ENCODE measurements at places on chromosomes 6 and 20.

- DNase-seq, result no peak
These were observed 214.4 kb downstream of the TMEM242 start for GRCh38 chr6:157108923-157109322.

- DNase-seq, result no peak
These were observed 15.6 kb downstream of the TGM6 start for GRCh38 chr20:2396241-2396814.

GRCh38 chr6:131931063-131931750, 20.0 kb downstream of the CCN2 start:
- DNase-seq, result no peak

- DNase-seq, result no peak
These were observed 25.2 kb downstream of the GPX6 start for GRCh38 chr6:28490205-28490890.

DNA sequence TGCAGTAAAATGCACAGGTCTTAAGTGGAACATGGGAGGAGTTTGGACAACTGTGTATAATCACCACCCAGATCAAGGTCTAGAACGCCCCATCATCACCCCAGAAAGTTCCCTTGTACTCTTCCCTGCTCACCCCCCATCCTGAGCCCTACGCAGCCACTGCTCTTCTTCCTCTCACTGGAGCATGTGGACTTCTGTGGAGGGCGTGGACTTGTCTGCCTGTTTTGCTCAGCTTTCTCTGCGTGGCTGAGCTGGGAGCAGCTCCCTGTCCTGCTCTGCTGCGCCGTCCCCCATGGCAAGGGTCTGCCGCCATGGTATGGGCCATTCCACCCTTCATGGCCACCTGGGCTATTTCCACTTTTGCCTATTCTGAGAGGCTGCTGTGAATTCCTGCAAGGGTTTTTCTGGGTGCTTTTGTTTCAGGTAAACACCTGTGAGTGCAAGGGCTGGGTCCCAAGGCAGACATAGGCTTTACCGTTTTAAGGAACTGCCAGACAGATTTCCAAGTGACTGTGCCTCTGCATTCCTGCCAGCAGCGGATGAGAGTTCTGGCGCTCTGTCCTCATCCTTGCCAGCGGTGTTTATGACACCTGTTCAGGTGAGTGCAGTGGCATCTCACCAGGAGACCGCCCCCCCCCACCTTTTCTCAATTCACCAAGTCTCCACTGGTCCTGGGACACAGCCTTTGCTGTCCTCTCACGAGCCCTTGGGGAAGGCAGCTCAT, 19.7 kb downstream of the PCK1 start:
- DNase-seq, result no peak

DNA sequence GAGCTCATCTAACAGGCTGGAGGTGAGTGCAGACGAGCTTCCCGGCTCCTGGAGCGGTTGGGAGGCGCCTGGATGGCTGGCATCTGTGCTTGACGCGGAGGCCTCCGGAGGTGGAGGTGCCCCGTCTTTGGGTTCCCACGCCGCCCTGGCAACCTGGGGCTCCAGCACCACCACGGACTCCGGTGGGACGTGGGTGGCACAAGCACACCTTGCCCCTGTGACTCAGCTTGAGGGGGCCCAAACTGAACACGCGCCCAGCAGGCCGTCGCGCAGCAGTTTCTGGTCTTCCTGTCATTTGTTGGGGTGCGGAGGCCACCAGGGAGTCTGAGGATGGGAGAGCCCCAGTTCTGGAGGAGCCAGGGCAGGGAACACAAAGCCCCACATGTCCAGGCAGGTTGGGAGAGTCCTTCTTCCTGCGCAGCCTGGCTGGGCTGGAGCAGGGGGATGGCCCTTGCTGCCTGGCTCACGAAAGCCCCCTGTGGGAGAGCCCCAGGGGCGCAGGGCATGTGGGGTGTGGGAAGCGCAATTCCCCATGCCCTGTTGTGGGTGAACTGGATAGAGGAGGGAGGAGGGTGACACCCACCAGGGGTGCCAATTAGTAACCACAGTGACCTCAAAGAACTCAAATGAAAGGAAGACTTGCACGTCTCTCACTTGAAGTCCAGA, 1378.6 kb upstream of the DEFB115 start:
- DNase-seq, result no peak

DNA sequence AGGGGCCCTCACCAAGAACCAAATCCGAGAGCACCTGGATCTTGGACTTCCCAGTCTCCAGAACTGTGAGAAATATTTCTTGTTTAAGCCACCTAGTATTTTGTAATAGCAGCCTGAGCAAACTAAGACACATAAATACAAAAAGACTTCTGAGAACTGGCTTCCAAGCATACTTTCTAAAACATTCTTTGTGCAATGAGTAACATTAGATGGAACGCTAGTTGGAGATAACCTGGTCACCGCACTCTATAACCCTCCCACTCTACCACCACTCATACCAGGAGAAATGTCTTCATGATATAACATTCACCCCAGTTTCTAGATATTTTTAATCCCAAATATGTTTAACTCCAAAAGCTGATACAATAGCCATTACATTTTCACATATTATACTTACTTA, 169.5 kb upstream of the THEMIS start:
- DNase-seq, result no peak

- peak; percentile 67 for DNase-seq
These were observed 46.2 kb downstream of the GJA10 start for GRCh38 chr6:89940225-89941027.

GRCh38 chr6:12485226-12485764, 195.1 kb downstream of the EDN1 start:
- no peak for DNase-seq

GRCh38 chr20:1783245-1783644, 112.0 kb upstream of the SIRPA start:
- no peak for DNase-seq

- DNase-seq, result peak; percentile 11
These were observed 130.1 kb downstream of the NFATC2 start for GRCh38 chr20:51412333-51412871.

- DNase-seq, result no peak
These were observed 7.4 kb upstream of the INSM1 start for GRCh38 chr20:20360464-20360863.

DNA sequence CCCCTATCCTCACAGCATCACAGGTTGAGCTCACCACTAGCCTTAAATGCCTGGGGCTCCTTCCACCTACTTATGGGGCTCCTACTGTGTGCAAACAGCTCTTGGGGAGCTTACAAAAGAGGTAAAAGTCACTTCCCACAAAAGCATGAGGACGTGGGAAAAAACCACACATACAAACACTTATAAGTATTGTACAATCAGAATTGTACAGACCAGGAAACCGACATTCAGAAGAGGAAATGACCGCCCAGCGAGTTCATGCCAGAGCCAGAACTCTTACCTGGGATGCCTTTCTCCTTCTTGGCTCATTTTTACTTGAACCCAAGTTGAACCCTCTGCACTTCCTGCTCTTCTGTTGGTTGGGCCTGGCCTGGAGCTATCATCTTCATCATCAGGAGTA, 6.3 kb upstream of the PPP1R16B start:
- no peak for DNase-seq

- no peak for DNase-seq
These were observed 236.1 kb downstream of the PACRG start for GRCh38 chr6:162963861-162964260.

- no peak for DNase-seq
These were observed 36.4 kb upstream of the KHDC1 start for GRCh38 chr6:73299151-73299971.

GRCh38 chr6:94862112-94862511, 715.2 kb upstream of the MANEA start:
- no peak for DNase-seq

GRCh38 chr6:155374681-155375080, 60.4 kb upstream of the TFB1M start:
- DNase-seq, result no peak

- DNase-seq, result no peak
These were observed 209.5 kb upstream of the RGS17 start for GRCh38 chr6:153340568-153340967.

- peak; percentile 28 for DNase-seq
These were observed 9.1 kb downstream of the CHRNA4 start for GRCh38 chr20:63351811-63352591.

DNA sequence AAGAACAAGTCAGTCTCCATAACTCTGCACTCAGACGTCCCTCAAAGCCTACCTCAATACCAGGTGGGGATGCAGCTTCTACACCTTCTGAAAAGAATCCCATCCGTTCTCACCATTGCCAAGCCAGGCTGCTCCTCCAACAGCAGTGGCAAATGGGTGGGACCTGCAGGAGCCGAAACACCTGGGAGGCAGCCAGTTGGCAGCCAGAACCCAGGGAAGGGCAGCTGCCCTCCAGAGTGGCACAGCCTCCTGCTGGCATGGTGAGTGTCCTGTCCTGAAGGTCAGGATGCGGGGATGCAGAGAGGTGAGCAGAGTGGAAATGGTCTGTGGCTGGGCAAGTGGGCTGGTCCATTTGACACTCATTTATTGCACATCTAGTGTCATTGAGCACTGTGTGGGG, 210.6 kb upstream of the CDH4 start:
- DNase-seq, result no peak

DNA sequence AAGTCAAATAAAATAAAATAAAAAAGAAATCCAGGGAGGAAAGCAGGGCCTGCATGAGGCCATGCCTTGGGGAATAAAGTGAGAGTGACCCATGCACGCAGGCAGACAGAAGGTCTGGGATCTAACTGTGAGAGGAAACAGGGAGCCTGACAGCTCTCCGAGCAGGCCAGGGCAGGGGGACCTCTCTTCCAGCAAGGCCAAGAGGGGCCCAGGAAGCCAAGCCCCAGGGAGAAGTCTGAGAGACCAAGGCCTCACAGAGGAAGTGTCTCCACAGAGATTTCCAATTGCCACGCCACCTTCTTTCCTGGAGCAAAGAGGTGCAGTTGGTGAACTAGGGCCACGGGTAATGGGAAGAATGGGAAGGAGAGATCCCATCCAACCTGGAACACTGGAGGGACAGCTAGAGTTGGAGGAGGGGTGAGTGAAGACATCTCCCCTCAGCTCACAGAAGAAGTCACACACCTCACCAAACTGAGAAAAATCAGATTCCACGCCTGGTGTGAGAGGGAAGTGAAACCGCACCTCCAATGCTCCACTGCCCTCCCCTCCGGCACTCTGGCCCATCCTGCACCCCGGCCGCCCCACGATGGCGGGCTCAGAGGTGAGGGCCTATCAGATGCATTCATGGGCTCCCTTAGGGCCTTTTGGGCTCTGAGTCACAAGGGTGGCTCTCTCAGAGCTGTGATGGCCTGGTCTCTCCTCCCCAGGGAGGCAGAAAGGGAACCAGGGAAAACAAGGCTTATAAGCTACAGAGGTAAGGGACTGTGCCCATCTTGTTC, 25.1 kb upstream of the TAF8 start:
- DNase-seq, result no peak

All from anterior cingulate cortex (tissue), 58 donors.